ENCODE measurements at places on chromosomes 13 and 19.
A peak's percentile ranks its signal among the peaks of the same experiment; 100 is the strongest.

GRCh38 chr13:30396434-30397075 lies 25.7 kb upstream of the UBE2L5 start:
- peak; percentile 35 for DNase-seq

GRCh38 chr13:86725105-86725504 lies 925.9 kb upstream of the SLITRK6 start:
- no peak for DNase-seq

DNA sequence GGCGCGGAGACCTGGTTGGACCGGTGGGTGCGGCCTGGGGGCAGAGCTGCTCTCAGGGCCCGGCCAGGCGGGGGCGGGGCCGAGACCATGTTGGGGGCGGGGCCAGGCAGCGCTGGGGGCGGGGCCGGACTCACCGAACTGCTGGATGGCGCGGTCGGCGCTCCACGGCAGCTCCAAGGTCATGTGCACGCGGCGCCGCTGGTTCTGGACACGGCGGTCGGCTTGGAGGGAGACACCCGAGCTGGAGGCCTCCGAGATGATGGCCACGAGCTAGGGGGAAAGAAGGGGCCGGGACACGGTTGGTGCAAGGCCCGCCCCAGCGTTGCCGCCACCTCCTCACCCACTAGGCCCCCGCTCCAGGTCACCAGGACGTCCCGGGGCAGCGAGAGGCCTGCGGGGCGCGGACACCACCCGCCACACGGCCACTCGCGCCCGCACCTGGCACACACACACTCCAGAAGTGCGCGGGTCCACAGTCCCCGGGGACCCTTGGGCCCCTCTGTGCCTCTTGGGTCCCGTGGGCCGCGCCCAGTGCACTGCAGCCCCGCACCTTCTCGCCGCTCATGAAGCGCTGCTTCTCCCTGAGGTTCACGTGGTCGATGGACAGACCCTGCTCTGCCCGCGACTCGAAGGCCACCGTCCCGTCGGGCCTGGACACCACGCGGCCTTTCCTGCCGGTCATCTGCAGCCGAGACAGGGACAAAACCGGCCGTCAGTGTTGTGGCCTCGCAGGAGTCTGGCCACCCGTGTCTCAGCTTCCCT lies 8.7 kb downstream of the GPX4 start:
- no peak for DNase-seq

- DNase-seq: no peak
Observed at GRCh38 chr13:70795484-70795883, 687.2 kb upstream of the KLHL1 start.

- no peak for DNase-seq
Observed at GRCh38 chr19:18606281-18607225, at the start of gene CRLF1. Gene CRLF1, minus strand, starts transcription at chr19:18606799. Its CDS starts 143 bp downstream, at chr19:18606656.

- DNase-seq: peak; percentile 90
Observed at GRCh38 chr19:19490214-19490968, 25.0 kb downstream of the TSSK6 start.

GRCh38 chr19:17429641-17430113 lies 9.8 kb downstream of the MVB12A start:
- no peak for DNase-seq

DNA sequence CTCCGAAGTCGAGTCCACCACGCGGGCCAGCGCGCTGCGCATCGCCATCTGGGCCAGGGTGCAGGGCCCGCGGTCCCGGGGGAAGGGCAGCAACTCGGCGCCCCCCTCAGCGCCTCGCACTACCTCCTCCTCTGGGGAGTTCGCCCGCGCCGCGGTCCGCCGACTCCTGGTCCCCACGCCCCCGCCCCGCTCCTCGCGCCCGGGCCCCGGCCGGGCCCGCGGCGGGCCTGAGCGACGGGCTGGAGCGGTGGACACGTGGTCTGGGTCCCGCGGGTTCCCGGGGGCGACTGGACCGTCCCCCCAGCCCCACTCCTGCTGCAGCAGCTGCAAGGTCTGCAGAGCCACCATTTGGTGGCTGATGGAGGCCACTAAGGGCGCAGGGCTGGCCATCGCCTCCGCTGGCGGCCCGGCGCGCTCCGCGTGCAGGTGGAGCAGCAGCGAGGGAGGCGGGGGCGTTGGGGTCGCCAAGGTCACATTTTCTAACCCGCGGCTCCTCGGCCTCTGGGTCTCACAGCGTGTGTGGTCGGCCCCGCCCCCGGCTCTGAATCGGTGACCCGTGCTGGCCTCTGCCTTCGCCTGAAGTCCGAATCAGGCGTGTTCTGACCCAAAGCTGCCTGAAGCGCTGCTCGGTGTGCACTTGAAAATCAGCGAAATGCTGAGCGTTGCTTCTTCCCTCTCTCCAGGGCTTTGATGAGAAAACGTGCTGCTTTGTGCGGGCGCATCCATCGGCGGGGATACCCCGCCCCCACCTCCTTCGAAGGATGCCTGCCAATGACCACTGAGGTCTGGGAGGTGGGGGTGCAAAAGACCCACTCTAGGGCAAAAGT lies at the start of gene DLEU7:
Gene DLEU7 (minus strand): TSS at position 436 of the 827 bp plus-strand sequence. CDS start 46 bp downstream, at position 390.
- no peak for DNase-seq
